ENCODE measurements at places on chromosomes 4 and X. TPM values are rescaled to one million over a fixed set of nuclear protein-coding genes. Genes with fewer than 3 reads are reported as not detected.

GRCh38 chr4:94426783-94427182, 25.0 kb upstream of the PDLIM5 start:
- no peak overlapping the region for H3K27ac ChIP-seq
- no peaks in the 10 kb centered on the region for H3K4me1 ChIP-seq
- no peaks in the 10 kb centered on the region for H3K36me3 ChIP-seq

DNA sequence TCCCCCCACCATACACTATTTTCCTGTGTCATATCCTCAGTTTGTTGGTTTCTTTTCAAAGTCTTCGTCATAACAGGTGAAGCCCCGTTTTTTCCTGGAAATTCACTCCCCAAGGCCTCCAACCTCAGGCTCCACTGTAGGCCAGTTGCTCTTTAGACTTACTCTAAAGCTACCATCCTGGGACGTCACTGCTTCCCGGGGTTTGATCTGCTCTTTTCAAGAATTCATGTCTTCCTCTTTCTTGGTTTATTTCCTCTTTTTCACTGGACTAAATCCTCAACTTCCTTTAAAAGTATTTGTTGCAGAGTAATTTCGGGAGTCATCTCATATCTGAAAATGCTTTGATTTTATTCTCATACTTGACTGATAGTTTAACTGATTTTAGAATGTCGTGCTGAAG, 6.5 kb upstream of the SERTM2 start:
- H3K36me3 ChIP-seq = no peaks in the 10 kb centered on the region
- H3K27me3 ChIP-seq = no peaks in the 10 kb centered on the region
- no peak overlapping the region for H3K27ac ChIP-seq
- H3K4me3 ChIP-seq = no peak overlapping the region
- DNase-seq = no peak

DNA sequence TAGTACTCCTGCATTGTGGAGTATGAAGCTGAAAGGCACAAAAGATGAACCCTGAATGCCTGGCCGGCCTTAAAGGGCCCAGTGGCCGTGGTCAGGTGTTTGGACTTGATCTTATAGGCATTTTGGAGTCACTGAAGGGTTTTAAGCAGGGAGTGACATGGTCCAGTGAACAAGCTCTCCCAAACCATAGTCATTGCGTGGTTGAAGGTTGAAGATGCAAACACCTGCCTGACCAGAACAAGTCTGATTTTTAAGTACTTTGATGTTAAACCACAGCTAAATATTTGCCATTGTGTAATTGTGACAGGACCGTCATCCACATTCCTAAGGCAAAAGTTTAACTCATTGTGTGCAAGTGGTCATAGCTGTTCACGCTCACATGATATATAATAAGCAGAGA, 3.3 kb downstream of the STK32B start:
- H3K4me1 ChIP-seq = peaks cover 19% of the 10 kb centered on the region
- H3K4me3 ChIP-seq = no peak overlapping the region
- H3K27ac ChIP-seq = no peak overlapping the region
- no peak for DNase-seq
- H3K36me3 ChIP-seq = no peaks in the 10 kb centered on the region
- peaks cover 28% of the 10 kb centered on the region for H3K27me3 ChIP-seq

The SPINK2 gene
- 0.63 TPM for total RNA-seq

GRCh38 chrX:128975745-128976144, 547.5 kb downstream of the SMARCA1 start:
- no peaks in the 10 kb centered on the region for H3K4me1 ChIP-seq
- no peak overlapping the region for H3K4me3 ChIP-seq
- no peak for DNase-seq
- H3K27me3 ChIP-seq = no peaks in the 10 kb centered on the region
- H3K36me3 ChIP-seq = no peaks in the 10 kb centered on the region

- no peak overlapping the region for H3K4me3 ChIP-seq
- H3K4me1 ChIP-seq = no peaks in the 10 kb centered on the region
- no peaks in the 10 kb centered on the region for H3K27me3 ChIP-seq
- H3K27ac ChIP-seq = no peak overlapping the region
Observed at GRCh38 chr4:68734095-68734494, 63.6 kb upstream of the UGT2B15 start.

GRCh38 chrX:104695593-104695992, 129.6 kb downstream of the IL1RAPL2 start:
- H3K27me3 ChIP-seq = no peaks in the 10 kb centered on the region
- peaks cover 15% of the 10 kb centered on the region for H3K4me1 ChIP-seq
- no peak overlapping the region for H3K27ac ChIP-seq

The AMTN gene
- total RNA-seq = not detected

The RBM46 gene
- total RNA-seq = not detected

GRCh38 chr4:155972098-155972497, 18.4 kb upstream of the CTSO start:
- H3K4me3 ChIP-seq = no peak overlapping the region
- no peaks in the 10 kb centered on the region for H3K4me1 ChIP-seq
- no peaks in the 10 kb centered on the region for H3K36me3 ChIP-seq
- no peaks in the 10 kb centered on the region for H3K27me3 ChIP-seq
- no peak for DNase-seq

GRCh38 chrX:51614353-51615012, 4.2 kb downstream of the CENPVL3 start:
- H3K27ac ChIP-seq = no peak overlapping the region
- H3K36me3 ChIP-seq = no peaks in the 10 kb centered on the region
- H3K4me3 ChIP-seq = no peak overlapping the region
- H3K4me1 ChIP-seq = no peaks in the 10 kb centered on the region

DNA sequence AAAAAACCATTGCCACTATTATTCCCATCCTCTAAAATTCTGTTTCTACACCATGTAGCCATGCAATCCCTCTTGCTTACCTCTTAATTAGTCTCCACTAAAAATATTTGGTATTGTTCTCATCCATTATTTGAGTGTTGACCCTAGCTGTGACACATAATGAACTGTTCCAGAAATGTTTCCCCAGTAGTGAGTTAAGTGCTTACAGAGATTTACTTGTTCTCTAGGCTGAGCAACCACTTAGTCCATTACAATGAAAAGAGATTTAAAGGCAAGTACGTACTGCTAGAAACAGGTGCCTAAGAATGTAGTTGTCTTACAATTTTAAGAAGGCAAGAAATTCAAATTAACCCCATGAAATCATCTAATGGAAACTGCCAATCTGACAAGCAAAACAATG, 112.7 kb upstream of the PTPN13 start:
- no peak overlapping the region for H3K27ac ChIP-seq
- DNase-seq = no peak
- H3K27me3 ChIP-seq = no peaks in the 10 kb centered on the region
- H3K4me3 ChIP-seq = no peak overlapping the region
- H3K4me1 ChIP-seq = no peaks in the 10 kb centered on the region

DNA sequence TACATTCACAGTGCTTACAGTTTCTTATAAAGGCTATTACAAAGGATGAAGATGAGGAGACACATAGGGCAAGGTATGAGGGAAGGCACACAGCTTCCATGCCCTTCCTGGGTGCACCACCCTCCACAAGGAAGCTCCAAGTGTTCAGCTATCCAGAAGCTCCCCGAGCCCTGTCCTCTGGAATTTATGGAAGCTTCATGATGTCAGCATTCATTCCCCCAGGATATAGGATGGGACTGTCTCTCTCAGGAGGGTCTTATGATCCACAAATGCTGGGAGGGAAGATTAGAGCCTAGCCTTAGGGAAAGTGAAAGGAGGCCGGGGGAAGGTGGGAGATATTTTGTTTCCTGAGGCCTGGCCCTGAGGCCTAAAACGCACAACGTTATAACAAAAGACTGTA, 236.0 kb downstream of the ANK2 start:
- H3K36me3 ChIP-seq = no peaks in the 10 kb centered on the region
- no peaks in the 10 kb centered on the region for H3K4me1 ChIP-seq

The UPF3B gene
- total RNA-seq = 20.4 TPM

The TLR2 gene
- 5.4 TPM for total RNA-seq

GRCh38 chrX:134718966-134719317, 60.7 kb upstream of the PLAC1 start:
- no peaks in the 10 kb centered on the region for H3K27me3 ChIP-seq
- H3K4me3 ChIP-seq = no peak overlapping the region
- H3K36me3 ChIP-seq = no peaks in the 10 kb centered on the region
- no peak for DNase-seq

The HMX1 gene
- total RNA-seq = not detected

The P2RY8 gene
- 142 TPM for total RNA-seq

The TMEM47 gene
- not detected for total RNA-seq

The GPRIN3 gene
- total RNA-seq = 1.5 TPM

DNA sequence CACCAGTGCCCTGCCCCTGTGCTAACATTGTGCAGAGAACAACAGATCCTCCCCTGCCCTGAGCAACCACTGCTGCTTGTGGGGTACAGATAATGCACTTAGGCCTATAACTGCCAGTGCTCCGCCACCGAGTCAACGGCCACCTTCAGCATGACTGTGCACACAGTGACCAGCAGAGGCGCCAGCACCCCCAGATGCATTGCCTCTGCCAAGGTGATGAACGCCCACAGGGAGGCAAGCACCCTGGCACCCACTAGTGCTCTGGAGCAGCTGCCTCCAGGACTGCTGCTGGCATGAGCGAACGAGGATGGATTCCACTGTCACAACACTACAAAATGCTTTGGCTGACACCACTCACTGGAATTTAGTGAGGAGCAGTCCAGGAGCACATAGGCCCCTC, 38.2 kb downstream of the SPIN2B start:
- no peak overlapping the region for H3K4me3 ChIP-seq
- no peak overlapping the region for H3K27ac ChIP-seq
- DNase-seq = no peak
- no peaks in the 10 kb centered on the region for H3K27me3 ChIP-seq

GRCh38 chrX:63680423-63680822, 104.6 kb downstream of the ARHGEF9 start:
- no peak overlapping the region for H3K4me3 ChIP-seq
- no peak overlapping the region for H3K27ac ChIP-seq
- H3K27me3 ChIP-seq = no peaks in the 10 kb centered on the region
- no peak for DNase-seq
- H3K36me3 ChIP-seq = no peaks in the 10 kb centered on the region
- no peaks in the 10 kb centered on the region for H3K4me1 ChIP-seq

The TLR10 gene
- 51.5 TPM for total RNA-seq

DNA sequence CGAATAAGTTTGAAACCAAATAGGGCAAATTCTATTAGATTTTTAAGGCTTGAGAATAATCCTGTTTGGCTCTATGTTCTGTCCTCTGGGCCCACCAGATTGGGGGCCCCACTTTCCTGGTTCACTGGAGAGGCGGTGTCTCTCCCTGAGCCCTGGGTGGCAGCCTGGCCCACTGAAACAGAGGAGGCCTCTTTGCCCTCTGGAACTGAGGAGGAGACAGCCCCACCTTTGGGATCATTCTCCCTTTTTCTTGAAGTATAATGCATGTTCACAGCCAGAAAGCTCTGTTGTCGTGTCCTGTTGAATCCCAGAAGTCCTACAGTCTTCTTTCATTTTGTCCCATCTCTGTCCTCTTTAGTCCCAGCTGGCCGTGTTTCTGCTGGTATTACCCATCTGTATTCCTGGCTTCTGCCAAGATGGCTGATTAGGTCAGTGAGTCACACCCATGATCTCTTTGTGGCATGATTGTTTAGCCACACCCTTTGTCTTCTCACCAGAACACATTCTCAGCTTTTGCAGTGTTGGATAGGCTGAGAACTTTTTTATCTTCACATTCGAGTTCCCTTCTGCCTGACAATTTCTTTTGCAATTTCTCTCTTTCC, 8.1 kb upstream of the TBC1D25 start:
- no peak overlapping the region for H3K27ac ChIP-seq
- H3K27me3 ChIP-seq = no peaks in the 10 kb centered on the region
- H3K4me1 ChIP-seq = no peaks in the 10 kb centered on the region
- no peak overlapping the region for H3K4me3 ChIP-seq
- H3K36me3 ChIP-seq = no peaks in the 10 kb centered on the region
- DNase-seq = no peak

GRCh38 chrX:39169976-39170375, 368.7 kb downstream of the MID1IP1 start:
- no peak for DNase-seq
- no peaks in the 10 kb centered on the region for H3K36me3 ChIP-seq
- H3K4me1 ChIP-seq = no peaks in the 10 kb centered on the region
- no peak overlapping the region for H3K27ac ChIP-seq

The CNGA1 gene
- total RNA-seq = not detected

- H3K27me3 ChIP-seq = no peaks in the 10 kb centered on the region
- H3K4me1 ChIP-seq = no peaks in the 10 kb centered on the region
- H3K36me3 ChIP-seq = no peaks in the 10 kb centered on the region
Observed at GRCh38 chrX:31658360-31658759, 586.5 kb upstream of the FTHL17 start.

- no peaks in the 10 kb centered on the region for H3K36me3 ChIP-seq
- no peaks in the 10 kb centered on the region for H3K4me1 ChIP-seq
- no peaks in the 10 kb centered on the region for H3K27me3 ChIP-seq
- H3K4me3 ChIP-seq = no peak overlapping the region
Observed at GRCh38 chr4:136918772-136919171, 613.5 kb downstream of the PCDH18 start.

GRCh38 chr4:183335369-183335940, 13.2 kb upstream of the CLDN24 start:
- H3K36me3 ChIP-seq = no peaks in the 10 kb centered on the region
- H3K4me1 ChIP-seq = no peaks in the 10 kb centered on the region
- H3K4me3 ChIP-seq = no peak overlapping the region
- H3K27ac ChIP-seq = no peak overlapping the region

DNA sequence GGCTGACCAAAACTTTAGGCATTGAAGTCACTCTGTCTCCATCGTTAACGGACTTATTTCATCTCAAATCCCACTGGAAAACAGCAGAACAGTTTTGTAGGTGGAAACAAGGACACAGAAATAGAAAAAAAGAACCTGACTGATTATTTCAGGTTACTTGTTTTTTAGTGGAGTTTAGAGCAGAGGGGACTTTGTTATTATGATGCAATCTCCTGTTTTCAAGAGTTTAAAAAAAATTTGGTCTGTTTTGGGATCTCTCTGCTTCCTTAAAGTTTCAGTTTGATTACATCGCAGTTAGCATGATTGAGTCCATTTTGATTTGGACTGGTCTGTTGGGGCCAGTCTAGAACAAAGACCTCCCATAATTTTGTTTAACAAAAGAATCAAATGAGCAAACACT, 13.6 kb downstream of the PROM1 start:
- H3K27me3 ChIP-seq = no peaks in the 10 kb centered on the region
- no peak overlapping the region for H3K4me3 ChIP-seq
- H3K4me1 ChIP-seq = no peaks in the 10 kb centered on the region
- no peaks in the 10 kb centered on the region for H3K36me3 ChIP-seq
- H3K27ac ChIP-seq = no peak overlapping the region

The GLOD5 gene
- total RNA-seq = not detected

DNA sequence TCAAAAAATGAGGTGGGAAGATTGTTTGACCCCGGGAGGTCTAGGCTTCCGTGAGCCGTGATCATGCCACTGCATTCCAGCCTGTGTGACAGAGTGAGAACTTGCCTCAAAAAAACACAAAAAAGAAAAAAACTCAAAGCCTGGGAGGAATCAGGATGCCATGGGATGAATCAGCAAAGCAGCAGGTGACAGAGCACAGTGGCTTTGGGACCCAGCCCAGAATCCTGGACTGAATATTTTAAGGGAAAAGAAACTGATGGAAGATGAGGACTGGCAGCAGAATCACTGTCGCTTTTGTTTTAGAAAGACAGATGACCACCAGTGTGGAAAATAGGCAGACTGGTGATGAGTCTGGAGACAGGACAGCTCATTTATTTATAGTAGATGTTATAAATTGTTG, 16.6 kb downstream of the S100G start:
- no peak for DNase-seq
- no peak overlapping the region for H3K27ac ChIP-seq
- no peak overlapping the region for H3K4me3 ChIP-seq
- H3K27me3 ChIP-seq = no peaks in the 10 kb centered on the region

The DMP1 gene
- total RNA-seq = not detected

The PPP2R2C gene
- not detected for total RNA-seq

All from B cell (primary cell).